ENCODE measurements at places on chromosomes 3 and 15.
A peak's percentile ranks its signal among the peaks of the same experiment; 100 is the strongest.

DNA sequence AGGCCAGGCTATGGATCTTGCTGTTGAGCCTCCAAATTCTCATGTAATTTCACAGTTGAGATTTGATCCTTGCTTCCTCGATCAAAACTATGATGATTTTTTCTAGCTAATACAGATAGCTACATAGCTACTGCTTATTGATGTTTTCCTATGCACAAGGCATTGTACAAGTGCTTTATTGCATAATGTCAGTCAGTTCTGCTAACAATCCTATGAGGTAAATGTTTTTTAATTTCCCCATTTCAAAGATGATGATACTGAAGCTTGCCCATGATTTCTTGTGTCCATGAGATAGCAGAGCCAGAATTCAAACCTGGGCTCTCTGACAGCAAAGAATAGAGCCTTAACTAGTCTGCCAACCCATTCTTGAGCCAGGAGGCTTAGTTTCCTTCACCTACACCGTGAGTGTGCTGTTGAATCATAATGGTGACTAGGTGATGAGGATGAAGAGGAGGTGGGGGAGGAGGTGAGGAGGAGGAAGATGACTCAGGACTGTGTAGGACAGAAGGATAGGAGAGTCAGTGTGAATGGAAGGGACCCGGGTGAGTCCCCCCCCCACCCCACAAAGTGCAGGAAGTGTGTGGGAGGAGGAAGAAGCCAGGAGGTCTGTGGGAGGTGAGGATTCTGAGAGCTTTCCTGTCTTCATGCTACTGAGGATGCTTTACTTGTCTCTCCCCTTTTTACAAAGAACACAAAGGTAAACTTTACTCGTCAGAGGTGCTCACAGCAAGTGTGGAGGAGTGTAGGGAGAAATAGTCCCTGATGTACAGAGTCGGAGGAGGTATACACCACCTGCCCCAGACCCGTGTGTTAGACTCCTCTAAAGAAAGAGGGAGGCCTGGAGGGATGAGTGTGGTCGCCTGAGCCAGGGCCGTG is 3.6 kb downstream of the TAGLN3 start:
- no peak for DNase-seq

DNA sequence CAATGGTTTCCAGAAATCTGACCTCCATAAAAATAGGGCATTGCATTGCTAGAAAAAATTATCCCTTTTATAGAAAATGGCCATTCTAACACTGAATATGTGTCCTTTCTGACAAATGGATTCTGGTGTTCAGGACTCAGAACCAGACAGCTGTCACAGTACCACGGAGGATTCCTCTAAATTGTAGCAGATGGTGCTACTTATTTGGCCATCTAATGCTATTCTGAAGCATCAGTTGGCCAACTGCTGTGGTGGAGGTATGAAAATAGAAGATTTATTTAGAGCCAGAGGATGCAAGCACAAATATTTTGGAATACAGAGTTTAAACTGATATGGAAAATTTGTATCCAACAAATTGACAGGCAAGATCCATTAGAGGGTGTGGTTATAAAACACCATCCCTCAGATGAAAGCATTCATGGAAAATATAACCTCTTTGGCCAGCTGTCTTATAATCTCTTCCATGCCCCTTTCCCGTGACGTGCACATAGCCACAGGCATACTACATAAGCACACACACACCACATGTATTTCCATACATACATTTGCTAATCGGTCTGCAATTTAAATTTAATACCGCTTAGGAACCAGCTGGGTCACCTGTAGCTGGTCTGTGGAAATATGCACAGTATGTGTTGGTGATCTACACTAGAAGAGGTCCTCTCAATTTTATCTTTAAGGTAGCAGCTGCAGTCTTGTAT is 302.7 kb upstream of the KCNMB2 start:
- no peak for DNase-seq

- DNase-seq: no peak
Measured at GRCh38 chr15:35166730-35167359, 81.8 kb upstream of the NANOGP8 start.

DNA sequence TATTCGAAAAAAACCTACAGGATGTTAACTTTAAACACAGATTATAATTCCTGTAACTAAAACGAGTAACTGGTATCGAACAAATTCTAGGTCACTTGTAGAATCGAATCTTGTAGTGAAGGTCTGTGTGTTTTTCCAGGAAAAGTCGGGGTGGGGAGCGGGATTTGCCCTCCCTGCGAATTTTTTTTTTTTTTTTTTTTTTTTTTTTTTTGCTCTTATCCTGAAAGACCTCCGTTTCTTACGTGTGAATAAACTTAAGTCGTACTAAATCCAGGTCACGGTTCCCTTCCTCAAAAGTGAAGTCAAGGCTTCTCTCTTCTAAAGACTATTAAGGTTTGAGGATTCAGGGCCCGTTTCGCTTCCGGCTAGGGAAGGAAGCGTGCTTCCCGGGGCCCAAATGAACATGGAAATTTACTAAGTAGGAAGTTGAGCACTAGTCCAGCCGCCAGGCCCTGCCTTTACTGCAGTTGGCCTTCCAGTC is 770 bp downstream of the TBC1D5 start:
- DNase-seq: peak; percentile 87

GRCh38 chr3:180351601-180352000 is 250.4 kb upstream of the TTC14 start:
- DNase-seq: no peak

DNA sequence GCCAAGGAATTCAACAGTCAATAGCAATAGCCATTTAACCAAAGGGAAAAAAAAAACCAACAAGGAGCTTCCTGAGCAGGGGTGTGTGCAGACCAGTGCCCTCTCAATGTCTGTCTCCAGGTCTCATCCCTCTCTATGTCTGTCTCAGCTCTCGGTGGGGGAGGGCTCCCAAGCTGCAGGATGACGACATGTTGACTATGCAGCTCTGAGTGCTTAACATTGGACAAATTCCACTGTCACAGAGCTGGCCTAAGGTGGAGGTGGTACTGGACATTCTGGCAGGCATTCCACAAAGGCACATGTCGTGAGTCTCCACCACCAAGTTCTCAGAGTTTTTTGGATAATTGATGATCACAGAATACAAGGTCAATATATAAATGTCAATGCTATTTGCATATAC is 2.0 kb upstream of the CAPN7 start:
- no peak for DNase-seq

DNA sequence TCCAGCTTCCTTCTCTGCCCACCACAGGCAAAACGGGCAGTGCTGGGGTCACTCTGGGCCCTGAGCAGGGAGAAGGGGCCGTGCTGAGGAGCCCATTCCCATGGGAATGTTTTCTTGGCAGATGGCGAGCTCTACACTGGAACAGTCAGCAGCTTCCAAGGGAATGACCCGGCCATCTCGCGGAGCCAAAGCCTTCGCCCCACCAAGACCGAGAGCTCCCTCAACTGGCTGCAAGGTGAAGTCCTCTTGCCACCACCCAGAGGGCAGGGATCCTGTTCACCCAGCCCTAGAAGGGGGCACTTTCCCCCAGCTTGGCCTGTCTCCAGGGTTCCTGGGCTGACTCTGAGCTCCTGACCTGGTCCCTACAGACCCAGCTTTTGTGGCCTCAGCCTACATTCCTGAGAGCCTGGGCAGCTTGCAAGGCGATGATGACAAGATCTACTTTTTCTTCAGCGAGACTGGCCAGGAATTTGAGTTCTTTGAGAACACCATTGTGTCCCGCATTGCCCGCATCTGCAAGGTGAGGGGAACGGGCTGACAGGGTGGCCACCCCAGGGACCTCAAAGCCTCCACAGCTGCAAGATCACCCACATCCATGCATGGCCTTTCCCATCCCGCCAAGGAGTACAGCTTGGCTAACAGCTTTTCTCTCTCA is 12.4 kb downstream of the CIB1 start:
- peak; percentile 86 for DNase-seq

GRCh38 chr3:171026597-171027293 is at the start of gene SLC2A2:
Gene SLC2A2 (minus strand): TSS chr3:171026720. CDS start chr3:171026670, 50 bp downstream.
- no peak for DNase-seq

GRCh38 chr3:116005404-116005803 is 382.1 kb downstream of the GAP43 start:
- DNase-seq: no peak

DNA sequence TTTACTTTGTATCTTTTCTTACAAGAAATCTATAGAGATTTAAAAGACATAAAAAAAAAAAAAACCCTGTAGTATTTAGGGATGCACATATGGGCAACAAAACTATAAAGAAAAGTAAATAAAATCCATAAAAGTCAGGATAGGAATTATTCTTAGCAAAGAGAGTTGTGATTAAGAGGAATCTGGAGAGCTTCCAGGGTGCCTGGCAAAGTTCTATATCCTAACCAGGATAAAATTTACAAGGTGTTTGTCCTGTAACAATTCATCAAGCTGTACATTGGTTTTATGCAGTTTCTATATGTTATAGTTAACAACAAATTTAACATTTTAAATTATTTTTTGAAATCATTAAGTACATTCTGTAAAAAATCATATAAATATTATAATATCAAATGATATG is 7.9 kb downstream of the SECISBP2L start:
- no peak for DNase-seq

DNA sequence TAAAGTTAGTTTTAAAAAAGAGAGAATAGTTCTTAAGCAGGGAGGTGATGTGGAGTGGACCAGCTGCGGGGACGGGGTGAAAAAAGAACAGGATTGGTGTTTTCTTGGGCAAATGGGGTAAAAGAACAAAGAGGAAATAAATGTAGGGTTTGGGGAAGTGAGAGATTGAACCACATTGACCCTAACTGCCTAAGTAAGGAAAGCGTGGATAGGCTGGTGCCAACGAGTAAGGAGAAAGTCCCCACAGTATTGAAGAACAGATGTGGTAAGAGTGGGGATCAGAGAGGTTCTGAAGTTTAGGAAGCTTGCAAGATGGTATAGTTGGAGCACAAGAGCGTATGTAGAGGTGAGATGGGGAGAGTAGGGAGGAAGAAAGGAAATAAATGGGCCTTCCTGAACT is 17.0 kb downstream of the IREB2 start:
- no peak for DNase-seq

GRCh38 chr3:62209101-62209500 is 164.2 kb downstream of the FEZF2 start:
- no peak for DNase-seq

- no peak for DNase-seq
Measured at GRCh38 chr3:177776661-177777101, 579.4 kb upstream of the TBL1XR1 start.

DNA sequence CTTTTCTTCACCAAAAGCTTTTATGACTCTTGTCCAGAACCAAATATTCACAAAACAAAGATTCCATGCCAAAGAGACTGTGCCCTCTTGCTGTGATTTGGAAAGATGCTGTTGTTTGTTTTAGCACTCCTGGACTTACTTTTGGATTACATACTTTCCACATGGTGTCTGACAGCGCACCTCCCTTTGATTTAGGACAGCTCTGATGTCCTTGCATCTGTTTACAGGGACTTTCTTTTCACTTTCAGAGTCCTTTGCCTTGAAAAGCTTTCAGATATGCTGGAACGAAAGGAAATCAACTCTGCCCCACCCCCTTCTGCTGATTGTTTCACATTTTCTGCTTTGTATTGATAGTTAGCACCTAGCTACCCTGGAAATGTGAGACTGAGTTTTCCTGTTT is 133.0 kb upstream of the NR2E3 start:
- DNase-seq: no peak

DNA sequence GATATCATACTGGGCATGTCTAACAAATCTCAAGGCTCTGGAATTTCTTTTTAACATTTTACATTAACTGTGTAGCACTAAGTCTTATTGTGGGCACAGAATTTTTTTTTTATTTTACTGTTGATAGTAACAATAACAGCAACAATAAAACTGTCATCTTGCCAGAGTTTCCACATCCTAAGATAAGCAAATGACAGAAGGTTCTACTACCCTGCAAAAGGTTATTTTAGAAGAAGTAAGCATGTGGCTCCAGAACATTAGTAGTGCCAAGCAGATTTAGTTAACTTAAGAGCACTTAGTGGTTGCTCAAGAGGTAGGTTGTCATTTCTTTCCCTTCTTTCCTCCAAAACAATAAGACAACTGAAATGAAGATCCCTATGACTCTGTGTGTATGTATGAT is 743.0 kb upstream of the CBLB start:
- no peak for DNase-seq

- DNase-seq: no peak
Measured at GRCh38 chr15:57044970-57045369, 126.5 kb downstream of the TCF12 start.

DNA sequence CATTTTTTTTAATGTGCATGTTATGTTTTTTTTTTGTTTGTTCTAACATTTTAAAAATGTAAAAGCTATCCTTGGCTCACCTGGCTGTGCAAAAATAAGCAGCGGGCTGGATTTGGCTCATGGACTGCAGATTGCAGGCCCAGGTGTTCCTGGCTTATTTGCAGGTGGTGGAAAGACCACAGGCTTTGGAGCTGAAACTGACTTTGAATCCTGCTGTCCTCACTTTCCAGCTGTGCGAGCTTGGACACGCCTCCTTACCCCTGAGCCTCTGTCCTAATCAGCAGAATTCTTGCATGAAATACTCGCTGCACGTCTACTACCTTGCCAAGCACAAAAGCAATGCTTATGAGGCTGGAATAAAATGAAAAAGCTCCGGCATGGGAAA is 188.7 kb upstream of the TPM1 start:
- no peak for DNase-seq

DNA sequence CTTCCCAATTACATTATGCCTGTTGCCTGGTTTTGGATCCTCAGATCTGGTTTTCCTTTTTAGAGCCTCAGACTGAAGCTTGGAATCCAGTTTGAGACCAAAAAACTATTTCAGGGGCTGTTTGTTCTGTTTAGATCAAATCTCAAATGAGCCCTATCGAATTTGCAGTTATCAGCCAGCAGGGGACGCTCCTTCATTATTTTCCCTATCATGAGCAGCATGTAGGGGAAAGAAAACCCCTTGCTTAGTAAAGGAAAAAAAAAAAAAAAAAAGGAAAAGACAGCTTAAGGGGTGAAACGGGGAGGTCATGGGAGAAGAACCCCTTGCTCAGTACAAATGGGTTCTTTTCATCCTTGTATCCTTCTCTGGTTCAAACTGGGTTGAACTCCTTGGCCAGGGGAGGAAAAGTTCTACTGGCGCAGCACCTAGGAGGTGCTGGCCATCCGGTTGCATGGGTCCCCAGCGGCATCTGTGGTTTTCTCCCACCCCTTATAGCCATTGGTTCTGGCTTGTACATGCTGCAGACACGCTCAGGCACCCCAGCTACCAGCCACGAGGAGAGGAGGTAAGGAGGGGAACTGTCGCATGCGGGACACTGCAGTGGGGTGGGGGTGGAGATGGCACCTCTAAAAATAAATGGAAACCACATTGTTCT is 1375.1 kb upstream of the ALCAM start:
- DNase-seq: no peak

DNA sequence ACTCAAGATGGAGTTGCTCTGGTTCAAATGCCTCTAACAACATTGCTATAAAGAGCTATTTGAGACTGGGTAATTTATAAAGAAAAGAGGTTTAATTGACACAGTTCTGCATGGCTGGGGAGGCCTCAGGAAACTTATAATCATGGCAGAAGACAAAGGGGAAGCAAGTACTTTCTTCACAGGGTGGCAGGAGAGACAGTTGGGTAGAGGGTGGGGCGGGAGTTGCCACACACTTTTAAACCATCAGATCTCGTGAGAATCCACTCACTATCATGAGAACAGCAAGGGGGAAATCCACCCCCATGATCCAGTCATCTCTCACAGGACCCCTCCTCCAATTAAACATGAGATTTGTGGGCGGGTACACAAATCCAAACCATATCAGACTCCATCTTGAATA is 30.7 kb downstream of the MAP2K5 start:
- no peak for DNase-seq

Measured in midbrain (tissue), 1 donor.